Amniotic epithelial cell (primary cell): ENCODE measurements at places on chromosomes 2 and 18.

- DNase-seq, result no peak
Measured at GRCh38 chr2:7748717-7749415, 831.7 kb downstream of the RNF144A start.

- DNase-seq, result no peak
Measured at GRCh38 chr2:167115541-167115940, 227.3 kb downstream of the XIRP2 start.

DNA sequence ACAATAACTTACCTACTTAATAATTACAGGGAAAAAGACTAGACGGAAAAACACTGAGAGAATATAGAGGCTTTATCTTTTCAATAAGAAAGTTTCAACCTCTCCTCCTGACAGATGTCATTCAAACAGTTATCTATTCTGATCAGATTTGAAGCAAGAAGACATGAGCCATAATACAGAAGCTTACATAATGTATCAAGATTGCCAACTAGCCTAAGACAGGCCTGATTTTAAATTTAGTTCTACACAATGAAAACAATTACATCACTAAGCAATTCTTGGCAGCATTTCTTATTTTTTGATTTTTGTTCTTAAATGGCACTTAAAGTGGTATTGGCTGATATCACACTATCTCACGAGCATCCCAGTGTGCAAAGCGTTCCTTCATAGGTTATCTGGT lies 41.6 kb downstream of the GPR155 start:
- DNase-seq, result no peak

GRCh38 chr2:23311186-23311585 lies 73.8 kb upstream of the KLHL29 start:
- no peak for DNase-seq

DNA sequence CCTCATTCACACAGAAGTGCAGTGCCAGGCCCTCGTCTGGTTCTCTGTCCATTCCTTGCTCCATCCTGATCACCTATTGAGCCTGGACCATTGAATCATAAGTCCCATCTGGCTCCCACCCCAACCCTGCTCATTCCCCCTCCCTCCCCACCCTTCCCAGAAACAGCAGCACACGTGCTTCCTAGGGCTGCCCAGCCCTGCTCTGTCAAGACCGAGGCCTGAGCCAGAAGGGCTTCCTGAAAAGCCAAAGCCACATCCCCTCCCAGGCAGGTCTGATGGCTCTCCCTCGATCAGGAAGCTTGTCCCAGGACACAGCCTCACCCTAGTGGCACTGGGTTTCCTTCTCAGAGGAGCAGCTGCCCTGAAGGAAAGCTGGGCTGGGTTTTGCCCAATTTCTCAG lies 79.8 kb upstream of the FZD7 start:
- no peak for DNase-seq

DNA sequence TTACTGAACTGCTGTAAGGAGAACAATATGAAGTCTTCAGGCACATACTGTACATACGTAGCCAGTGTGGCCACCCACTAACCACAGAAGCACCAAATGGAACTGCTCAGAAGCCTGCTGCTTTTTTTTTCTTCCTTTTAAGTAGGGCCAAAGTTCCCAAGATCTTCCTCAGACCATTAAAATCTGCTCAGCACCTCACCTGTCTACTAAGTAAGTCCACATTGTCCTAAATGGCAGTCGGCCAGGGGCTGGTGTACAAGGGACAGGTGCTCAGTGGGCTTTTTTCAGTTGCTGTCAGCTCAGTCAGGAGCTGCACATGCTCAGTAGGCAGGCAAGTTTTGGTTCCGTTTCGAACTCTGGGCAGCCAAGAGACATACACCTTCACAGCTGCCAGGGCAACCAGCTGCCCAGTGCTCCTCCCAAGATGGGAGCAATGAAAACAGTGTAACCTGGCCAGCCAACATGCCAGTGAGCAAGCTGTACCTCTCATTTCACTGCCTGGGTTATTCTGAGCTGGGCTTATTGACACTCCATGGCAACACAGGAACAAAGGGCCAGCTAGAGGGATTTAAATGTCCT lies 86.1 kb downstream of the ACVR1 start:
- no peak for DNase-seq

DNA sequence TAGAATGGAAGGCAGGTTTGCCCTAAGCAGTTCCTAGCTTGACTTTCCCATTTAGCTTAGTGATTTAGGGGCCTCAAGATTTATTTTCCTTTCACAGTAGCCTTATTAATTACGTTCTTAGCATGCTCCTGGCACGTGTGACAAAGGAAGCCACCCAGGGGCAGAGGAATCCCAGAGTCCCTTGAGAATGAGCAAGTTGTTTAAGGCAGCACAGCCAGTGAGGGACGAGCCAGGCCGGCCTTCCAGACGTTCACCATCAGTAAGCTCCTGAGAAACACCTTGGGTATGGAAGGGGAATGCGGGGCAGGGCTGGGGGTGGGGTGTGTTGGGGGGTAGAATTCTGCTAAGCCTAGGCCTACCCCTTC lies 76.3 kb downstream of the SOWAHC start:
- no peak for DNase-seq

- DNase-seq, result no peak
Measured at GRCh38 chr18:63681449-63682340, 20.0 kb upstream of the SERPINB3 start.

DNA sequence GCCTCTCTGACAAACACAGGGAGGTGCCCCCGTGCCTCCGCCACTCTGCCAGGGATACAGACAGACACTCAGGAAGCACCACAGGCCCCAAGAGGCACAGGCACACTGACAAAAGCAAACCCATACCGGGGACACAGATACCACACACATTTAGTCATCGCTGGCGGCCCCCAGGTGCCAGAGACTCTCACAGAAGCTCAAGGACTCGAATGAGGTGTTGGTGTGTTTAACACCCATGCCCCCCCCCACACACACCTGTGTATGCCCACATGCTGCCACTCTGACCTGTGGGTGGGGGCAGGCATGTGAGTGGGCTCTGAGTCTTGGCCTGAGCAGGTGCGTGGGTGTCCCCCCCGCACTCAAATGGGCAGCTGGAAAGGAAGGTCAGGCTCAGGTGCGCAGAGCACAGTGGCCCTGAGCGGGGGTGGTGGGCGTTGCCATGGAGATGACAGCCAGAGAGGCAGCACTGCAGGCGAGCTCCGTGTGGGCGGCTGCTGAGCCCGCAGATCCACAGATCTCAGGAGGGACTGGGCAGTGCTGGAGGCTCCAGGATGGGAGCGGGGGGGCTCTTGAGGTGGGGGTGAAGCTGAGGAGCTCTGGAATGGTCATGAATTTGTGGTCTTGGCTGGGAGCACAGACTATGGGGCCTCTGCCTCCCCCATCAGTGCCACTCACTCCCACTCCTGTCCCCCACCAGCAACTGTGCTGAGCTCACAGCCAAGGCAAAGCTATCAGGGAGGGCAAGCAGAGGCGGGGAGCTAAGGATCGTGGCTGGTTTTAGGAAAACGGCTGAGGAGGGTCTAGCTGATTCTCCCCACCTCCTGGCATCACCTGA lies 73.9 kb upstream of the TAF1B start:
- DNase-seq, result peak; percentile 35

GRCh38 chr2:2703762-2704427 lies 372.8 kb upstream of the MYT1L start:
- DNase-seq, result no peak
